Pancreas (tissue), 10 donors: ENCODE measurements at places on chromosomes 5 and 9. TPM values are rescaled to one million over a fixed set of nuclear protein-coding genes. Genes with fewer than 3 reads are reported as not detected.

GRCh38 chr5:139543423-139543991 lies 17.6 kb upstream of the UBE2D2 start:
- peak; percentile 66 for DNase-seq

DNA sequence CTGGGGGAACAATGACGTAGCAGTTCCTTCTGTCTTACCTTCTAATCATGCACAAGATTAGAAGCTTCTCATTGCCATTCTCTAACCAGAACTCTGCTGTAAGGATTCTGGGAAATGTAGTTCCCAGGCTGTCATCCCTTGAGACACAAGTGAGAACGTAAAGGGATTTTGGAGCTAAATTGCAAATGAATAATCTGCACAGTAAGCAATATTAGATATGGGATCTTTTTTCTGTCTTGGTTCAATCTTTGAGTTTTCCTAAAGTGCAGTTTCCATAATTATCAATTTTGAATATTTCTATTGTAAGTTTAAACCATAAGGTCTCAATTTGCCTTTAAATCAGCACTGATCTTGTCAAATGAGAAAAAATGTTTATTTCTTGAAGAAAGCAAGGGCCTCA lies 189.7 kb upstream of the PLPPR1 start:
- DNase-seq, result no peak

SOX30 gene
- total RNA-seq, result not detected

GRCh38 chr9:35426627-35427026 lies 63.3 kb upstream of the RUSC2 start:
- no peak for DNase-seq

POU4F3 gene
- not detected for total RNA-seq

GRCh38 chr5:172647352-172648012 lies 6.4 kb downstream of the NEURL1B start:
- DNase-seq, result no peak

DNA sequence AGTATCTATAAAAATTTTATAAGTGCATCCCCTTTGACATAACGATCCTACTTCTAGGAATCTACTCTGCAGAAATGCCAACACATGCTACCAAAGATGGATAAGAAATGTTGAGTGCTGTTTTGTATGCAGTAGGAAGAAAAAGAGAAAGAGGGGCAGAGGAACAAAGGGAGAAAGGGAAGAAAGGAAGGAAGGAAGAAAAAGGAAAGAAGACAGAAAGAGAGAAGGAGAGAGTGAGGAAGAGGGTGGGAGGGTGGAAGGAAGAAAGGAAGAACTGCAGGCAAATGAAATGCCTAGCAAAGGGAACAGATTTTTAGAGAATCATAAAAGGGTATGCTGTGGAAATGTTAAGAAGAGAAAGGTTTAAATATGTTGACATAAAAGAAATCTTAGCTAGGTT lies 48.5 kb upstream of the ALDOB start:
- DNase-seq, result no peak

FSD1L gene
- 8.2 TPM for total RNA-seq

- no peak for DNase-seq
Observed at GRCh38 chr9:101574731-101575333, 19.9 kb downstream of the PPP3R2 start.

SLC25A2 gene
- total RNA-seq, result 0.20 TPM

GRCh38 chr5:139884144-139884543 lies 88.5 kb downstream of the PSD2 start:
- no peak for DNase-seq
